ENCODE measurements at places on chromosomes 2 and 18.

- no peaks in the 10 kb centered on the region for H3K36me3 ChIP-seq
- H3K27me3 ChIP-seq: peaks cover 15% of the 10 kb centered on the region
- no peaks in the 10 kb centered on the region for H3K4me1 ChIP-seq
- no peak for ATAC-seq
- no peak overlapping the region for H3K27ac ChIP-seq
- no peak overlapping the region for H3K4me3 ChIP-seq
Observed at GRCh38 chr2:175620106-175620505, 382.0 kb downstream of the LNPK start.

- peaks cover 35% of the 10 kb centered on the region for H3K36me3 ChIP-seq
- peak; percentile 87 for ATAC-seq
- H3K27ac ChIP-seq: peak overlapping the region; percentile 99
- no peaks in the 10 kb centered on the region for H3K27me3 ChIP-seq
- peaks cover 31% of the 10 kb centered on the region for H3K4me1 ChIP-seq
Observed at GRCh38 chr18:54149078-54149697, 75.3 kb downstream of the MBD2 start.

GRCh38 chr2:33134086-33134771 is 187.5 kb downstream of the LTBP1 start:
- H3K4me1 ChIP-seq: no peaks in the 10 kb centered on the region
- H3K4me3 ChIP-seq: no peak overlapping the region
- H3K27me3 ChIP-seq: peaks cover 13% of the 10 kb centered on the region
- no peak for ATAC-seq
- H3K27ac ChIP-seq: no peak overlapping the region

DNA sequence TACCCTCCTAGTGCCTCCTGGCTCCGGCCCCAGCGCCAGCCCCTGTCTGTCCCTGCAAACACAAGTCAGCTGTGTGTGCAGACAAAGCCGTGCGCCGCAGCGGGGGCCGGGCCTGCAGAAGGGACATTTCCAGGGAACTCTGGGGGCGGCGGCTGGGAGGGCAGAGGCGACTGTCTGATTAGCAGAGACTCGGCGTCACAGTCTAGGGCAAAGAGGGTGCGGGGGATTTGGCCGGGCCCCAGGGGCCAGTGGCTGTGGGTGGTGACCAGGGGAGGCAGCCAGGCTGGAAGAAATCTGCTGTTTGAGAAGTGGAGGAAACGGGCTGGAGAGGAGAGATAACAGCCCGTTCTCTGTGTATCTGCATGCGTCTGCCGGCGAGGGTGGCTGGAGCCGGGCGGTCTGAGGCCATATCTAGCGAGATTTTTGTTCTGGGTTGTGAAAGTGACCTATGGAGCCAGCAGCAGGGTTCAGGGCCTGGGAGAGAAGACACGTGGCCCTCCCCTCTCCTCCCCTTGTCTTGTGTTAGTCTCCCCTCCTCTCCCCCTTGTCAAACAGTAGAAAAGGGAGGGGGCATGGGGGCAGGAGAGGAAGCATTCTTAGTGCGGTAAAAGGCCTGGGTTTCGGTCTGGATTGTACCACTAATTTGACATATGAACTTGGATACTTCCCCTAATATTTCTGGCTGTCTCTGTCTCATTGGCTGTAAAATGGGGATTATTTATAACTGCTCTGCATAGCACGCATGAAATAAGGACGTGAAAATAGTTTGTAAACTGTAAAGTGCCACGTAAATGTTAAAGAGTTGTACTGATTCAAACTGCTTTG is 169.4 kb downstream of the SMAD7 start:
- H3K36me3 ChIP-seq: no peaks in the 10 kb centered on the region
- no peak overlapping the region for H3K4me3 ChIP-seq
- peaks cover 27% of the 10 kb centered on the region for H3K4me1 ChIP-seq
- ATAC-seq: no peak
- H3K27ac ChIP-seq: no peak overlapping the region

DNA sequence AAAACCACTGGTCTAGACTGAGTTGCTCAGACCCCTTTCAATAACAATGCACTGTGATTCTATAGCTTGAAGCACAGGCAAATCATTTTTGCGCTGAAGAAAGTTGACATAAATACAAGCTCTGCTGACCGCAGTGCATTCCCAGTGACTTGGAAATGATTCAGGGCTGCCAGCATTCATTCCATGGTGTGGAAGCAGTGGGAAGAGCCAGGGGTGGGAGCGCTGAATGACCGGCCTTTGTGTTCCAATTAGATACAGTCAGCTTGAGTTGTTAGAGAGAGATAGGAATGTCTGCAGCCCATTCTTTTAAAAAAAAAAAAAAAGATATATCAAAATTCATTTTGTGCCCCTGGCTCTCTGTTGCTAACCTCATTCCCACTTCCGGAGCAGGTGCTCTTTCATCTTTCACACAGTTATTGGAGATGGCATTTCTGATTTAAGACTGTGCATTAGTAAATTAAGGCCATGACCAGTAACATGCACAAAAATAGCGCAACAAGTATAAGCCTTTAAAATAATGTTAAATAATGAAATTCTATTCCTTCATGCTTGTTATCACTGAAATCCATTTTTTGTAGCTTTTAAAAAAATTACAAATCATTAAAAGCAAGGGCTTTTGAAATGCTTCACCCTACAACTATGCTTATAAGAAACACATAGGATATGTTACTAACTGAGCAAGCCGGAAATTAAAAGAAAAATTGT is 59.4 kb upstream of the CTLA4 start:
- no peaks in the 10 kb centered on the region for H3K36me3 ChIP-seq
- H3K27me3 ChIP-seq: no peaks in the 10 kb centered on the region
- no peak overlapping the region for H3K27ac ChIP-seq
- peaks cover 58% of the 10 kb centered on the region for H3K4me1 ChIP-seq
- no peak overlapping the region for H3K4me3 ChIP-seq

DNA sequence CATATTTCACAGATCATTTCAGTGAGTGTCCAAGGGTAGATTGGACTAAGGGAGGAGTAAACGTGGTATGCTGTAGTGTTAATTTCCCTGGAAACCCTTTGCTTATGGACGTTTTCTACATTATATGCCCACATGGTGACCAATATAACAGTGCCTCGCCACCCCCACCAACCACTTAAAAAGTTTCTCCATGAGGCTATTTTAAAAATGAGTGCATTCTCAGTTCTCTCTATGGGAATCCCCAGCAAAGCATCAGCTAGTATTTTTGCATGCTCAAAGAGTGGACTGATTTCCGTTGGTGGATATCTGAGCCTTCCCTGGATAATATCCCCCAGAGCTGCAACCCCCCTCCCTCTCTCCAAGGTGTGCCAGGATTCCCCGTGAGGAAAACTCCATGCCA is 73.2 kb downstream of the TGFA start:
- no peak overlapping the region for H3K4me3 ChIP-seq
- H3K27ac ChIP-seq: no peak overlapping the region
- H3K36me3 ChIP-seq: no peaks in the 10 kb centered on the region
- H3K4me1 ChIP-seq: no peaks in the 10 kb centered on the region
- H3K27me3 ChIP-seq: no peaks in the 10 kb centered on the region

GRCh38 chr2:236882930-236883329 is 202.8 kb upstream of the COPS8 start:
- peaks cover 14% of the 10 kb centered on the region for H3K27me3 ChIP-seq
- no peak overlapping the region for H3K4me3 ChIP-seq
- ATAC-seq: no peak
- no peaks in the 10 kb centered on the region for H3K4me1 ChIP-seq
- no peaks in the 10 kb centered on the region for H3K36me3 ChIP-seq

GRCh38 chr2:112201696-112202430 is 53.0 kb downstream of the ZC3H8 start:
- ATAC-seq: no peak
- peaks cover 9% of the 10 kb centered on the region for H3K4me1 ChIP-seq
- H3K4me3 ChIP-seq: no peak overlapping the region
- H3K27ac ChIP-seq: no peak overlapping the region
- no peaks in the 10 kb centered on the region for H3K27me3 ChIP-seq

DNA sequence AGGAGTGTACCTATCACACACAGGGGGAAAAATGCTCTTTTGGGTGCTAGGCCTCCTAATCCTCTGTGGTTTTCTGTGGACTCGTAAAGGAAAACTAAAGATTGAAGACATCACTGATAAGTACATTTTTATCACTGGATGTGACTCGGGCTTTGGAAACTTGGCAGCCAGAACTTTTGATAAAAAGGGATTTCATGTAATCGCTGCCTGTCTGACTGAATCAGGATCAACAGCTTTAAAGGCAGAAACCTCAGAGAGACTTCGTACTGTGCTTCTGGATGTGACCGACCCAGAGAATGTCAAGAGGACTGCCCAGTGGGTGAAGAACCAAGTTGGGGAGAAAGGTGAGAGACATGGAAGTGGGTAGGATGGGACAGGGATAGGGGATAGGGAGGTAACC is 12.2 kb downstream of the DHRS9 start:
- ATAC-seq: no peak
- H3K36me3 ChIP-seq: no peaks in the 10 kb centered on the region

Data from activated T-helper 17 cell treated with anti-CD3 and anti-CD28 coated beads, Interleukin-2, amount 50 U/mL, for 72 hours (primary cell).